Mesenteric fat pad (tissue), 1 donor: ENCODE measurements at places on chromosomes 1 and 21.

- DNase-seq = no peak
Measured at GRCh38 chr1:244326757-244327156, 125.0 kb downstream of the ADSS2 start.

DNA sequence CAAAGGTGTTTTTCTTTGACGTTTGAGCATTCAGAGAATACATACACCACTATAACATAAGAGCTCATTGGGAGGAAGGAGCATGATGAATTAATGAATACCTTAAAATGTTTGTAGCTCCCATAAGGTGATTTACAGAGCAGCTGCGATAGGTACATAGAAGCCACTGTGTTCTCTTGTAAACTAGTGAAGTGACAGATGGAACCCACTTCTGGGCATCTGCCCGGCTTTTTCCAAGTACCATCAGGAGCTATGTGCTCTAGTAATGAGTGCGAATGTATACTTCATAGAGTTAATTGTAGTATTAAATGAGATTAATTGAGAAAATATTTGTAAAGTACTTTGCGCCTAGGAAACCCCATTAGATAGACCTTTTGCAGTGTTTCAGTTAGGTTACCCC is 48.4 kb downstream of the HENMT1 start:
- DNase-seq = no peak

GRCh38 chr1:54352755-54353154 is 53.4 kb downstream of the SSBP3 start:
- no peak for DNase-seq

DNA sequence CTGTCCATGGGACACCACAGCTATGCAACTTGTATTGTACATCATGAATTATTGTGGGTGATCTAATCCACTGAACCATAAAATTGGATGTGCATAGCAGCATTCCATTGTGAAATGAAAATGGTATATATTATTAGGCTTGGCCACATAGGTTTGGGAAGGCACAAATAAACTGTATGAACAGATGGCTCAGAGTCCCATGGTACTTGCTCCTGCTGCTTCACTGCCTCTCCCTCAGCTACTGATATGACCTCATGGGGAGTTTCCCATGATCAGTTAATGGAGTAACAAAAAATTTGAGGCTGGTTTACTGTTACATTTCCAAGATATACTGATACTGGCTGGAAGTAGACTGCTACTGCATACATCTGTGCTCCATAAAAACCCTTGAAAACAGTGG is 152.7 kb upstream of the NEGR1 start:
- DNase-seq = no peak

DNA sequence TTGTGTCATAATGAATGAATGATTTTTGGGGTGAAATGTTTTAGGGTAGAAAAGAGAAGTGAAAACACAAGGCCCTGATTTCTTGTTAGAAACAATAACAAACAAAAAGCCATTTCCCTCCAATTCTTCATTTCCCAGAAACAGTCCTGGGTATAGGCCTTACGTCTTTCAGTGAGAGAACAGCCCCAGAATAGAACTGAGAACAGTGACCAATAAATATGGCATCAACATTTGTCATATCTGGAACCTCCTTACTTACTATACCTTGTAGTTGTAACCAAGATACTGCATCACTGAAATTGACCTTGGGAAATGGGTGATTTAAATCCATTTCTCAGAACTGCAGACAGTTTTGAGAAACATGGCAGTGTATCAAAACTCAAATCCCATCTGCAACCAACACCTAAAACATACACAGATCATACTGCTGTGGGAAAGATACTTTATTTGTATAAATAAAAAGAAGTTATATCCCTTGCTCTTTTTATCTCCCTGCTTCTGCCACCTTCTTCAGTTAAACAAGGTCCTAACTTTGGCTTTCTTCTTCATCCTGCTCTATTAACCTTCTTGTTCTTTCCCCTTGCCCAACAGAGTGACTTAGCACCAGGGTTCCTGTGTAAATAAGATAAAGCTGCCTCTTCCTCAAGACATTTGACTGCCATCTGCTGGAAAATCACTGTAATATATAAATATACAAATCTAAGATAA is 19.5 kb downstream of the XKR8 start:
- no peak for DNase-seq

DNA sequence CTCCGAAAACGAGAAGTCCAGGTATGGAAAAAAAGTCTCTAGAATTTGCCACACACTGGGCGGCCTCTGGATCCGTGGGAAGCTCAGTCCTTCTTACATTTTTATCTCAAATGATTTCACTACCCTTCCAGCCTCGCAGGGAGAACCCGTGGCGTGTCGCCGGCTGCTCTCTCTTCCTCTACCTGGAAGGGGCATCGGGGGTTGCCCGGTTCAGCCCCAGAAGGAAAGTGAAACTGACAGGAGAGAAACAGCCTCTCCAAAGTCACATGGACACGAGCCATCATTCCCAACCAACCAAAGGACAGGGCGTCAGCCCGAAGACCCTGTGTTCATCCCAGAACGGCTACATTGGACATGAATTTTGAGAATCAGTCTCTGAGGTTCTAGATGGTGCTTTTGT is 182.5 kb downstream of the ADSS2 start:
- peak; percentile 82 for DNase-seq
